Immature natural killer cell (primary cell): ENCODE measurements at places on chromosomes 3 and 15.

- DNase-seq, result no peak
Measured at GRCh38 chr3:40208251-40208650, 101.3 kb upstream of the EIF1B start.

DNA sequence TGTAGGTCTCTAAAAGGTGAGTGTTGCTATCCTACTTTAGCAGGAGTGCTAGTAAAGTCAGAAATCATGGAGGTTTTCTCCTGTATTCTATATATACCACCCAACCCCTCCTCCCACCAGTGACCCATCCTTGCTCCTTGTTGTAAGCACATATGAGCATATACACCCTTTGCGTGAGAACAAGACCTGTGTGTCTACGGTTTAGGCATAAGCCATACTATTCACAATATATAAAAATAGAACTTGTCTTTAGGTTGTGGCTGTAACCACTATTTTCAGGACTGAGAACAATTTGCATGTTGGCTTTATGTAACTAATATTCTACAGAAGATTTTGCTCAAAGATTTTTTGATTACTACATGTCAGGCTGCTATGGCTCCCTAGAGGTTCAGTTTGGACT, 59.1 kb upstream of the TOP2B start:
- no peak for DNase-seq

DNA sequence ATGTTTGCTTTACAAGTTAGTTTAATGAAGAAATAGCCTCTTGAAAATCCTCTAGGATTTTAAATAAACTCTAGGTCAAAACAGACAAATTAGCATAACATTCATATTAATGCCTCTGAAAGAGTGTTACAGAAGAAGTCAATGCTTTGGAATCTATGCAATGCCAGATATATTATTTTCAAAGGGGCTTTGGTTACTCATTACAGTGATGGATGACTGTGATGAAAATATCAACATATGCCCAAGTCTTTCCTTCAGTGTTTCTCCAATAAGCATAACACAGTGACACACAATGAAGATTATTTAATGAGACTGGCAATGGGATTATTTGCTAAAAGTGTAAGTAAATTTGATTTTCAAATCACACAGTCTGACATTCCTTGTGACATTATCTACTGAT, 1247.2 kb downstream of the ROBO2 start:
- DNase-seq, result no peak

GRCh38 chr3:190105876-190106275, 14.8 kb downstream of the P3H2 start:
- DNase-seq, result no peak

GRCh38 chr3:10901296-10901945, 85.4 kb downstream of the SLC6A11 start:
- no peak for DNase-seq

DNA sequence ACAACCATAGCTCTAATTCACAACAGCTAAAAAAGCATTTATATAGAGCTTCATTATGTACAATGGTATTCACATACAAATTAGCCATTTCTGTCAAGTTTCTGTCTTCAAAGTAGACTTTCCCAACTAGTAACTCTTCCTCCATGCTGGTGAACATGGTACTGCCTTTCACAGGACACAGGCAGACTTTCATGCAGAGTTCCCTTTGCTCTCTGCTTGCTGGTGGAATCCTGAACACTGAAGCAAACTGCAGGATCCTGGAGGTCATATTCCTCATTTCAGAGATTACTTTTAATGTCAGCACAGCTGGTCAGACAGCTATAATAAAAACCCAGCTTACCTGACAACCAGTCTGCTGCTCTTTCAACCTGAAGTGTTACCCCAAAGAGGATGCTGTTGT, 53.6 kb downstream of the TASOR start:
- no peak for DNase-seq

DNA sequence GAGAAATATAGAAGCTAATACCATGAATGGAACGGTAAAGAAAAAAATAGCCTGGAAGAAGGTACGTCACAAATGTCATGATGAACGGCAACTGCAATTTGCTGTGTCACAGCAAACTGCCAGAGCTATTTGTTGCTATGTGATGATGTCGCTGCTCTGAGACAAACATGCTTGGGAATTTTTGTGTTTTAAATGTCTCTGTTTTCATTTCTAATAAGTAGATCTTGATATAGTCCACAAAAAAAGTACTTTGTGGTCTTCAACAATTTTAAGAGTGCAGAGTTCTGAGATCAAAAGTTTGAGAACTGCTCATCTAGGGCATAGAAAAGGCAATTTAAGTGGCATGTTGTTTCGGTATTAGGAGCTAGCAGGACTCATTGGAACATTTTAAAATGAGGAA, 4.3 kb upstream of the NR1D2 start:
- DNase-seq, result no peak
